Caco-2 (cell line): ENCODE measurements at places on chromosomes 7 and 10.
A peak's percentile ranks its signal among the peaks of the same experiment; 100 is the strongest.

- no peak for DNase-seq
Observed at GRCh38 chr7:75772081-75773077, at the start of gene CCL26. Gene CCL26, minus strand, starts transcription at chr7:75772211. Its CDS starts 35 bp downstream, at chr7:75772176.

GRCh38 chr7:20834656-20835055 is 48.0 kb upstream of the SP8 start:
- DNase-seq: peak; percentile 19

DNA sequence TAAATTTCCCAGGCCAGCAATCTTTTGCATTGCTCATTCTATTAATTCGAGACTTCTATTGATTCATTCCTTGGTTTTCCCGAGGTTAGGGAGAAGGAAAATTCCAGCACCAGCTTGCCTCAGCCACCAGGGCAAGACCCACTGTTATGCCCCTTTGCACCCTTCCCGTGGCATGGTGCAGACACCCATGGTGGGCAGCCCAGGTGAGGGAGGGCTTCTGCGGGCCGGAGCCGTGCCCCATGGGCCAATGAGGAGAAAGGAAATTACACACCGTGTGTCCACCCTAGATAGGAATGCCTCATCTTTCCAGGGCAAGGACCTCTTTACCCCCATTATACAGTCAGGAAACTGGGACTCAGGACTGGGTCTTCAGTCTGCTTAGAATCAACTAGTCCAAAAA is 4.5 kb upstream of the GRID1 start:
- no peak for DNase-seq

DNA sequence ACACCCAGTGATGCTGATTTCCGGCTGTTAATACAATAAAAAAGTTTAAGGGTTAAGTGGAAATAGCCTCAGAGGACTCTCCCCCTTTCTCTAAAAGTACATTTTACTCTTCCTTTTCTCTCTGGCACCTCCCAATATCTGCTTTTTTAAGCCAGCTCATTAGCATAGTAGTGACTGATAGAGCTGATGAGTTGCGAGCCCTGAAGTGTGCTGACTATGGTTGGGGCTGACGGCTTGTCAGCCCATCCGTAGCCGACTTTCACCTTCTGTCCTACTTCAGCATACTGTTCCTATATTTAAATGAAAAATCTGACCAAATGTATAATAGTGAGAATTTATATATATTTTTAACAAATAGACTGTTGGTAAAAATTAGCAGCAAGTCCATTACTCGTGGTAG is 80.0 kb downstream of the SHH start:
- no peak for DNase-seq

DNA sequence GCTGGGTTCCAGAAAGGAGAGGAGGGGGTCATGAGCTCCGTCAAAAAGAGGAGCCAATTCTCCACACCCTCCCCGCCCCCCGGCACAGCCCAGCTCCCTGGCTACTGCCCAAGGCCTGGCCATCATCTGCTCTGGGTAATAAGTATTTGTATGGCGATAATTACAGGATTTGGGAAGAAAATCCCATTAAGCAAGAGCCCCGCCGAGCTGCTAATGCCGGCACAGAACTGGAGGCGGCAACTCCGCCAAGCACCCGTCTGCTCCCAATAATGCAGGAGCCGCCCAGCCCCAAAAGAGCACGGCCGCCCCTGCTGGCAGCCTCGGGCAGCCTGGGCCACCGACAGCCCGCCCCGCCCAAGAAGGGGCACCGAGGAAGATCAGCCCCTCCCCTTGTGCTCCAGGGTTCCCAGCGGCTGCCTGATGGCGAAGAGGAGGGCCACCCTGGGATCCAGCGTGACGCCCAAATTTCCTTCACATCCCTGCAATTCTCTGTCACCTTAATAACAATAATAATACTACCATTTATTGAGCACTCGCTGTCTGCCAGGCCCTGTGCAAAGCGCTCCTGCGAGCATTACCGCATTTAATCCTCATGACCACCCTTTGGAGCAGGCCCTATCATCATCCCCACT is 5.9 kb downstream of the SLIT1 start:
- no peak for DNase-seq

DNA sequence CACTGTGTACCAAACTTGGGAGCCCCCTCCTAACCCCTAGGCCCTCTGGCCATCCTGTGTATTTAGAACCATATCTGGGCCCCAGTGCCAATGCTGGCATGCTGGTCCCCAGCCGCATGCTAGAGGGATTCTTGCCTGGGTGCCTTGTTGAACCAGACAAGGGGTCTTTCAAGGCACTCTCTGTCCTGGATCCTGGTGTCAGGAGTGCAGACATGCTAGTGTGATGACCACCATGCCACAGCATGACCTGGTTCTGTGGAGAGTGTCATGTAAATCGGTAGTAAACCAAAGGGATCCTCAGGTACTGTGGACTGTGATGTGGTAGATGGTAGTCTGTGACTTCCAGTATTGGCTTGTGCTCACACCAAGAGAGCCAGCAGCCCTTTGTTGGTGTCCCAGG is 222.2 kb upstream of the PODXL start:
- DNase-seq: no peak

DNA sequence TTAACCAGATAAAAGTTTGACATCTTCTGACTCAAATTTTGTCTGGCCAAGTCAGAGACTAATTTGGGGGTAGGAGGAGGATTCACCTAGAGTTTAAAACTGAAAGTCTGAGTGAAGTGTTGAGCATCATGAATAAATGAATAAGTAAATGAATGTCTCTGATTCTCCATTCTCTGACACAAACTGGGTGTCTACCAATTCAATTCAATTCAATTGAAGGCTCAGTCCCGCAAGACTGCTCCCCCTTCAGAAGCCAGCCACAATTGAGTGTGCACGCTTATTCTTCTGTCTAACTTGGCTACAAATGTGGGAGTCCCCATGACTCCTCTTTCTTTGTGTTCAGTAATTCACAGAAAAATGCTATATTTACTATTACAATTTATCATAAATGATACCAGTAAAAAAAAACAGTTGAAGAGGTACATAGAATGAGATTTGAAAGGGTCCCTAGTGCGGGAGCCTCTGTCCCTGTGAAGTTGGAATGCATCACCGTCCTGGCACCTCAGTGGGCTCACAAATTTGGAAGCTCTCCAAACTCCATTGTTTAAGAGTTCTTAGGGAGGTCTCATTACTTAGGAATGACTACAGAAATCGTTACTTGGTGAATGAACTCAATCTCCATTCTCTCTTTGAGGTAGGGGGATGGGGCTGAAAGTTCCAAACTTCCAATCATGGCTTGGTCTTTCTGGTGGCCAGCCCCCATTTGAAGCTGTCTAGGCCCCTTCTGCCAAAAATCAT is 243.7 kb upstream of the PHYHIPL start:
- DNase-seq: no peak

- no peak for DNase-seq
Observed at GRCh38 chr7:132944774-132945173, 137.1 kb downstream of the CHCHD3 start.

DNA sequence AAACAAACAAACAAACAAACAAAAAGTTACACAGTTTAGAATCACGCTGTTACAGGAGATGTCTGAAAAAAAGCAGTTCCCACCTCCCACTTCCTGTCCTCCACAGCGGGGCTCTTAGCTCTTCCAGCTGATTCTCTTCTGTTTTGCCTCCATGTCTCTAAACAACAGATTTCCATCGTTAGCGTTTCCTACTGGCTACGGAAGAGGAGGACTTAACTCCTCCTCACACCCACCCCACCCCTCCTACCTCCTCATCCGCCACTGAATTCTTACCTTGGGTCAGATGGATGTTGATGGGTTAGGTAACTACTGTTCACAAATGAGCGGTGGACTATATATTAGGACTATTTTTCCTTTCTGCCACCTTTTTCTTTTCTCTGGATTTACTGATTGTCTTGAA is 36.8 kb upstream of the NUB1 start:
- no peak for DNase-seq

DNA sequence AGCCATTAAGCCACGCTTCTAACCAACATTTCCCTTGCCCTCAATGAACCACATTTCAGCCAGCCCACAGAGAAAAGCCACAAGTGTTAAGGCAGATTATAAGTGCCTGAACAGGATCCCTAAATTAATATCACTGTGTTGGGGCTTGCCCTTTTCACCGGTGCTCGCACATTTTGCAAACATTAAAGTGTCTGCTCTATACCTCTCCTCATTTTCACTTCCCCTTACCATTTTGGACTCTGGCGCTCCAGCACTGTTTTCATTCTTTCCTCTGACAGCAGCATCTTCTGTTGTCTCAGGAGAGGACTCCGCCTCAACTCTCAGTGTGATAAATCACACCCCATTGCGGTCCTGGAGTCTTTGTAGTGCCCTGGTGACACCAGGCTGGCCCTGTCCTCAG is 274.2 kb downstream of the BAMBI start:
- DNase-seq: no peak

DNA sequence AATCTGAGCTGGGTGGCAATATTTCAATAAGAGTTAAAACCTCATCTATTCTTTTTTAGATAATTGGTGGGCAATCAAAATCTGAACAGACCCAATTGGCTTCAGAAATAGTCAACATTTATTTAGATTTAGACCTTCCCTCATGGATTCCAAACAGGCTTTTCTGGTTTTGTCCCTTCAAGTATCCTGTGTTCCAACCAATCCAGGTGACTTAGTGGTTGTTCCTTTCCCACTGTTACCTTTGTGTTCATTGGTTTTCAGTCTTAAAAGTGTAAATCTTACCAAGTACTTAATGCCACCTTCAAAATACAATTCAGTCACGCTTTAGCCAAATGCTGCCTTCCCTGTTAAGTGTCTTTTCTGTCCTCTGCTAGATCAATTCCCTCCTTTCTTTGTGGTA is 85.9 kb downstream of the AHR start:
- no peak for DNase-seq

DNA sequence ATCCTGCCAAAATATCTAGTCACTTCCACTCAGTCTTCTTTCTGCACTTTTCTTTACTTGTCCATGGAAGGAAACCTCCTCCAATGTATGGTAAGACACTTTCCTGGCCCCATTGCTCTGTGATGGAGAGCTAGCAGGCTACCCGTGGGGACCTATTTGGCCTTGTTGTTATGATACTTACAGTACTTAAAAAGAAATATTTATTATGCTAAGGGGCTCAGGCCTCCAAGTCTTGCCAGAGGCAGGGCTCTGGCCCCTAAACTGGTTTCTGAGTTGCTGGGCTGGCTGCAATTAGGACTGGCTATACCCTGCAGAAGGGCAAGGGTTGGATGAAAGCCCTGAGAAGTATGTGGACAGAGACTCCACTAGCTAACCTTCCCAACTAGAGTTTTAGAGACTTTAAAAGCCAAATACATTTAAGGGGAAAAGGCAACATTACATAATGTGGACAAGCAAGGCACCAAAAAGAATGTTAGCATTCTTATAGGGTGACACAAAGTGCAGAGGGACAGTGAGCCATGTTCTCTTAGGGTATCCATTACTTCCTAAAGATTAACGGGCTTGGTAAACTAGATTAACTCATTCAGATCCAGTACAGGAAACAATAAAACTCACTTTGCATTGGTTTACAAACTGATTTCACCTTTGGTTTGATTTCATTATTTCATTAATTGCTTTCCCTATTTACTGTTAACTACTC is 84.9 kb upstream of the INHBA start:
- no peak for DNase-seq

- no peak for DNase-seq
Observed at GRCh38 chr10:23499372-23500132, 60.7 kb downstream of the OTUD1 start.

GRCh38 chr10:98060079-98060478 is 29.7 kb upstream of the CRTAC1 start:
- no peak for DNase-seq

- DNase-seq: peak; percentile 26
Observed at GRCh38 chr7:113015034-113015645, 71.5 kb downstream of the GPR85 start.

- DNase-seq: no peak
Observed at GRCh38 chr7:131161103-131161502, 166.6 kb upstream of the MKLN1 start.

- no peak for DNase-seq
Observed at GRCh38 chr10:78575400-78575799, 493.4 kb upstream of the ZMIZ1 start.

- DNase-seq: no peak
Observed at GRCh38 chr10:103193820-103194529, 903 bp upstream of the NT5C2 start.

GRCh38 chr10:49752584-49752983 is 9.5 kb downstream of the OGDHL start:
- no peak for DNase-seq

DNA sequence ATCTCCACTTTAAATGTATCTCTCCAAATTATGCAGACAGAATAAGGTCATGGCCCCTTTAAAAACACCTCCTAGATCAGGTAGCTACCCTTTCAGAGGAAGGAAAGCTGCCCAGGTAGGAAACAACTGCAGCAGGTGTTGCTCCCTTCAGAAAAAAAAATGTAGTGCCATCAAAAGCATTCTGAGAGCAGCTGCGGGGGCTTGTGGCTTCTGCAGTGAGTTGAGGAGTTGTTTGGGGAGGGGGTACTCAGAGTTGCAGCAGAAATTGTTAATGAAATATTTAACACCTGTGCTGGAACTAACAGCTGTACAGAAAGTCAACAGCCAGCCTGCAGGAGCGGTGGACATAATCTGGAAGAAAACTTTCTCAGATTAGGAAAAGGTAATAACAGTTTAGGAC is 24.0 kb downstream of the CDHR3 start:
- no peak for DNase-seq

GRCh38 chr7:141992688-141993087 is 3.0 kb upstream of the MGAM start:
- DNase-seq: no peak

DNA sequence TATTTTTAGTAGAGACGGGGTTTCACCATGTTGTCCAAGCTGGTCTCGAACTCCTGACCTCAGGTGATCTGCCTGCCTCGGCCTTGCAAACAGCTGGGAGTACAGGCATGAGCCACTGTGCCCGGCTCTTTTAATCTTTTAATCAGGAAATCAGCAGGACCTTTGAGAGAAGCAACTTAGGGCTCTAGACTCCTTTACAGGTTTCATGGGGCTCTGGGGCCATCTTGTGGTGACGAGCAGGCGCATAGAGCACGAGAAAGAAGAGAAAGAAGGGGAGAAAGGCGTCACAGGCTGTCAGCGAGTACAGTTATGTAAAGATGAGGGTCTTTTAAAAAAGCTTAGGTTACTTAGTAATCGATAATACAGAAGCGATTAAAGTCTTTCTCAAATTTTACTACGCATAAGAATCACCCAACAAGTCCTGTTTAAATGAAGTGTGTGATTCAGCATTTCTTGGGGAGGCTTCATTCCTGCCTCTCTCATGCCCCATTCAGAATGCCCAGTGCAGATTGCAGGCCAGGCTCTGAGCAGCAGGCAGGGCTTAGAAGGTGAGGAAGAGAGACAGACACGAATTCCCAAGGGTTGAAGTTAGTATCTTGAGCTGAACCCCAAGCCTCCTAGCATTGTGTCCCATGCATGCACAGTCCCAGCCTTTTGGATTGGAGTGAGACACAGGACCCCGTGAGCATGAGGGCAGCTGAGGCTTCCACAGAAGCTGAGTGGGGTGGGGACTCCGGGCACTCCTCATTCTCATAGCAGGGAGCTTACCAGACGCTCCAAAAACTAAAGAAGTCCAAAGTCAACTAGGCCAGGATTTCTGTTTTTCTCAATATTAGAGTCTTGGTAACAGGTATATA is 23.6 kb upstream of the PFKP start:
- peak; percentile 81 for DNase-seq
